ENCODE measurements at places on chromosomes 2 and 18.

DNA sequence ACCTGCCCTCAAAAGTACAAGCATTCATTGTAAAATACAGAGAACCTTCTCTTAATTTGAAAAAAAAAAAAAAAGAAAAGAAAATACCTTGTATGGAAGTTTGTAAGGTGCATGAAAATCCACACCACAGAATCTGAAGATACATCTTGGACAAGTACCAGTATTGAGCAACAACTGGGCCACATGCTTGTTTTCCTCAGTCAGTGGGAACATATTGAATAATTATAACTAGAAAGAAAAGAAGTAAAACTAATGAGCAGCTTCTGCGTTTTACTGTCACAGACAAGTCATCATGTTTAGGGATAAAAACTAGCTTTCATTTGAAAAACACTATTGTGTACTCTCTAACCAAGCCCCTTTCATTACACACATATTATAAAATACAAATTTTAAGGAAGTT, 5.8 kb upstream of the PEX13 start:
- DNase-seq, result no peak

GRCh38 chr2:170354388-170354787, 176.4 kb downstream of the MYO3B start:
- DNase-seq, result no peak

GRCh38 chr2:68428126-68428525, 39.0 kb downstream of the FBXO48 start:
- no peak for DNase-seq

GRCh38 chr2:30177440-30177839, 30.6 kb downstream of the YPEL5 start:
- no peak for DNase-seq

DNA sequence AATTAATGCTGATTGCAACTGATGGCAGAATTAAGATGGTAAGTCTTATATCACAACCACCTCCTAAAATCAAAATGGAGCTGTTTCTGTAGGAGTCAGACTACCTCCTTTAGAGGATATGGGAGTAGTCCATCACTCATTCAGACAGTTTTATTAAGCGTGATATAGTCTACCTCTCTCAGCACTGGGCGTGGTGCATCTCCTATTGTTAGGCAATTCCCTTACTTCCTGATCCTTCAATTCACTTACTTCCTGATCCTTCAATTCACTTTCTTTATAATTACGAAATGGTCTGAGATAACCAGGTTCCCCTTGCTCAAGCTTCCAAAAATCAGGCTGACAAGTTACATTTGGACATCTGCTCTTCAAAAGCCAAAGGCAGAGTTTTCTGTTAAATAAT, 31.9 kb downstream of the ATP8B1 start:
- no peak for DNase-seq

- no peak for DNase-seq
These were observed 10.1 kb upstream of the TYMS start for GRCh38 chr18:647304-647703.

- DNase-seq, result no peak
These were observed 39.7 kb downstream of the DHX57 start for GRCh38 chr2:38835990-38836389.

DNA sequence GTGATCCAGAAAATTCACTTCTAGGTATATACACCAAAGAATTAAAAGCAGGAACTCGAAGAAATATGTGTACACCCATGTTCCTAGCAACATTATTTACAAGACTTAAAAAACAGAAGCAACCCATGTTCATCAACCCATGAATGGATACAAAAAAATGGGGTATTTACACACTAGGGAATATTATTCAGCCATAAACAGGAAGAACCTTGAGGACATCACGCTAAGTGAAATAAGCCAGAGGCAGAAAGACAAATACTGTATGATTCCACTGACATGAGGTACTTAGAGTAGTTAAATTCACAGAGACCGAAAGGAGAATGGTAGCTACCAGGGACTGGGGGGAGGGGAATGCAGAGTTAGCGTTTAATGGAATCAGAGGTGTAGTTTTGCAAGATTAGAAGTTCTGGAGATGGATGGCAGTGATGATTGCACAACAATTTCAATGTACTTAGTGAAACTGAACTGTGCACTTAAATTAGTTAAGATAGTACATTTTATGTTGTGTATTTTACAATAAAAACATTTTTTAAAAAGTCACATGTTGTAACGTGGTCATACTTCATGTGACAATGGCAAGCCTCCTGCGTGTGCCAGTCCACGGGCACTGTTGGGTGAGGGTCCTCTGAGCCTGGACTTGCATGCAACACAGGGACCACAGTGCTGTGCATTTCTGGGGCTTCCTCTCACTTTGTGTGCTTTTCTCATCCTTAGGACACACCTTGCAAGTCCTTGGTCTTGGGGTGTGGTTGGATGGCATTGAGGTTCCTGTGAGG, 206.1 kb upstream of the HDAC4 start:
- no peak for DNase-seq
